ENCODE measurements at places on chromosomes 6 and 20.

DNA sequence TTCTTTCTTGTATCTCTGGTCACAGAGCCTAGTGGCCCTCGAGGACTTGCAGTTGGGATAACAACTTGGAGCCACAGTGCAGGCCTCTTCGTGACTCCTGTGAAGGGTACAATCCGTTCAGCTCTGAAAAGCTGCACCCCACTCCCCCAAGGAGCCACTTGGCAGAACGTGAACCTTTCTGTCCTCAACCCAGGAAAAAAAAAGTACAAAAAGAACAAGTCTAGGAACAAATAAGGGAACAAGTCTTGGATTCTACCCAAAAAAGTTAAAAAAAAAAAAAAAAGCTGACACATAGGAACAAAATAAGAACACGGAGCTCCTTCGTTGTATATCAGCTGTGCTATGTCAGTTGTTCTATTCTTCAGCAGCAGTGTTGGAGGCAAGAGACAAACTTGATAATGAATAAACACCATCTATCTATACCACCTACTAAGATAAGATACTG, 77.9 kb upstream of the TULP1 start:
- DNase-seq = no peak

DNA sequence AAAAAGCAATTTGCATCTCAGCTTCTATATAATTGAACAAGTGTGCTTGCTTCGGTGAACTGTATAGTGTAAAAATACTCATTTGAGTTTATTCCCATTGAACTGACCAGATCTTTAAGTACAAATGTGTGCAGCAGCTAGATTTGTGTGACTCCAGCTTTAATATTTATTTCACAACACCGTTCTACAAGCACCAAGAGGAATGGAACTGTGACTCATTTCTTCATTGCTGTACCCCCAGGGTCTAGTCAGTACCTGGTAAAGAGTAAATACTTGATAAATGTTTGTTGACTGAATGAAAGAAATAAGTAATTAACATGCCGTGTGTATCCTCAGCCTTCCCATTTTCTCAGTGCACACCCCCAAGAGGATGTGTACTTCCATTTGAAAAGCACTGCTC, 464.8 kb downstream of the CBLN4 start:
- DNase-seq = no peak

- no peak for DNase-seq
Observed at GRCh38 chr6:32064706-32065105, 26.5 kb downstream of the CYP21A2 start.

GRCh38 chr20:40414843-40415615, 274.0 kb downstream of the MAFB start:
- DNase-seq = no peak

All from esophagus squamous epithelium (tissue), 5 donors.